ENCODE measurements at places on chromosomes 16 and 17.
A peak's percentile ranks its signal among the peaks of the same experiment; 100 is the strongest.

GRCh38 chr16:49350265-49351095 is 23.1 kb upstream of the C16orf78 start:
- peak; percentile 51 for DNase-seq

DNA sequence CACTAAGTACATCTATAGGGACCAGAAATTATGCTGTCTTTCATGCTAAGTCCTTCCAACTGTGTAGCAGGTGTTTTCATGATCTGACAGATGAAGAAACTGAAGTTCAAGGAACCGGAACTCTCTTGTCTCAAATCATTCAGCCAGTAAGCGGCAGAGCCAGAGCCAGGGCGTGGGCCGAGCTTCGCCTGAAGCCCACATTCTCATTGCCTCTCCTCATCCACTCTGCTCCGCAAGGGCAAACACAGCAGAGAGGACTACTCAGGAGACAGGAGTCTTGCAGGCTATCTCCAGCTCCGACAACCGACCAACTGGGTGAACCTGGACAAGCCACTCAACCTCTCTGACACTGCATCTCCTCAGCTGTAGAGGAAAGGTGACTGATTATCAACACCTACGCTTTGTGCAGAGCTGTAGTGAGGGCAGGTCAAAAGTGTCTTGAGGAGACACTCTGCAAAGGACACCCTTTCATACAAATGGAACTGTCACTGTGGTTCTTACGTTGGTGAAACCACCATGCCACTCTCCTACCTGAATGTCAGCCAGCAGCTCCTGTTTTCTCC is 72.9 kb downstream of the CYTH1 start:
- DNase-seq: no peak

- no peak for DNase-seq
Measured at GRCh38 chr16:77555126-77555525, 120.3 kb upstream of the ADAMTS18 start.

GRCh38 chr17:8835106-8835505 is 32.4 kb downstream of the PIK3R6 start:
- no peak for DNase-seq
